ENCODE measurements at places on chromosomes 12 and 14. TPM values are rescaled to one million over a fixed set of nuclear protein-coding genes. Genes with fewer than 3 reads are reported as not detected.

DNA sequence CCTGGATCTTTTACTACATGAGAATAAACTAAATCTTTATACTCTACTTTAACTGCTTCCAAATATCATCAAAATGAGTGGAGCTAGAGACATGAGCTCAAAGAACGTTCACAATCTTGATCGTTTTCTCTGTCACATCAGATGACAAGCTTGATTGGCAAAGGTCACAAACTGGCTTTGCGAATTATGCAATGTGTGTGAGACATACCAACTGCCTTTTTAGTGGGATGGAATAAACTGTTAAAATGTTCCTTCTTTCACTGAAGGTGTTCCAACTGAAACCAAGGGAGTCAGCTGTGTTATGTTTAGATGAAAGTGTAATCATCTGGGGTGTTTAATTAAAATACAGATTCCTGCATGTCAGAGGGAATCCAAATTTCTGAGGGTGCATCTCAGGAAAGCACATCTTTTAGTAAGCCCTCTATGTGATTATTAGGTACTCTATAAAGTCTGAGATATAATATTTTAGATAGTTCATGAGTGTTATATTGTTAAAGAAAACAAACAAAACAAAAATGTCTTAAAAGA, 21.9 kb downstream of the KITLG start:
- DNase-seq: no peak

DNA sequence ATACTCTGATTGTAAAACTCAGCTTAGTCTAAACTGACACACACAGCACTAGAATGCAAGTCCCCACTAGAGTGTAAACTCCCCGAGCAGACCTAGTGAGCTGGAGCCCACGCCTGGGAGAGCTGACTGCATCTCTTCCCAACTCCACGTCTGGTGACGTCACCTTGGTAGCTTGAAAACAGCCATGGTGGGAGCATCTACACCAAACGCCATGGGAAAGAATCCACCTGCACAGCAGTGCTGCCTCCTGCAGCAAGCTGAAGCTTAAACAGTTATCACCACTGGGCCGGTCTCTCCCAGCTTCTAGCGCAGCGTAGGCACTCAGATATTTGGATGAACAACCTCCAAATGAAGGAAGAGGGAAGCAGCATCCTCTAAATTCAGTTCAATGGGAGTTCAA, 4.3 kb upstream of the PAPLN start:
- DNase-seq: no peak

DNA sequence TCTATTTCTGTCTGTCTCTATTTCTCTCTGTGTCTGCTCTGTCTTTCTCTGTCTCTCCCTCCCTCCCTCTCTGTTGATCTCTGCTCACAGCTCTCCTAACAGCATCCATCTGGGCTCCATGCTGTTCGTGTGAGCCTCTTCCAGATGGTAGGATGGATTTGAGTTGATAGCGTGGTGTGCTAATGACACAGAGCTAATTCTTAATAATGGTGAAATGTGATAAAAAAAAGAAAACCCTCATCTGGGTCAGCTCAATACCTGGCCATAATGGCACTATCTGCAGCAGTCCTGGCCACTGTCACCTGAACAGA, 96.4 kb downstream of the AACS start:
- no peak for DNase-seq

Gene SLC2A14
- 0.46 TPM for polyA plus RNA-seq

Gene SLC24A4
- 0.30 TPM for polyA plus RNA-seq

Gene PLEKHD1
- polyA plus RNA-seq: 4.6 TPM

Data from renal cortex interstitium (tissue), 15 donors.